ENCODE measurements at places on chromosomes 7 and 10.
A peak's percentile ranks its signal among the peaks of the same experiment; 100 is the strongest.

DNA sequence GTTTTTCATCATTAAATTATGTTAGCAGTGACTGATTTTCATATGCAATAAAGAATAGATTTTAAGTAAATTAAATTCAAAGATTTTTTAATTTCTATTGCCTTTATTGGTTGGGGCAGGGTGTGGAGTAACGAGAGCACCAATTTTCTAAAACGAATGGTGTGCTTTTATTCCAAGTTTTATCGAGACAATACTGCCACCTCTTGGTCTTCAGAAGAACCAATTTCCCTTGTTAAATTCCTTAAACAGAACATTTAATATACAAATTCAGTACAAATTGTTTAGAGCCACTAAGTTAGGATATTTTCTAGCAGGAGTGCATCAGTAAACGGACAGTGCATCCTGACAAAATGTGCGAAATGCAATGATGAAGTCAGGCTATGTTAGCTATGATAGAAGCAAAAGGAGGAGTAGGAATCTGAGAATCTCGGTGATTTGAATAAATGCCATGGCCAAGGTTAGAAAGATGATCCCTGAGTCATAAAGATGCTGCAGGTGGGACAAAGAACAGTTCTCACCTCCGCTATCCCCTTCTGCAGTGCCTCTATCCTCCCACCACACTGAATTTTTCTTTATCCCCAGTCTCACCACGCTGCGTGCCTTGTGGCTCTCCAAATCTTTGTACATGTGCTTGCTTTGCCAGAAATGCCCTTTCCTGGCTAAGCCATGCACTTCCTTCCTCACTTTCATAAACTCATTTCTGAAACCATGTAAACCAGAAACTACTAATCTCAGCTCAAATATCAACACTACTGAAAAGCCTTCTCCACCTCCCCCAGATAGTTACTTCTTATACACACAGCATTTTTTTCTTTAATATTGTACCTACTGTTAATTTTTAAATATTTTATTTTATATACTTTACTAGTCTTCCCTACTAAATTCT lies 31.9 kb upstream of the AGBL3 start:
- peak; percentile 18 for DNase-seq

DNA sequence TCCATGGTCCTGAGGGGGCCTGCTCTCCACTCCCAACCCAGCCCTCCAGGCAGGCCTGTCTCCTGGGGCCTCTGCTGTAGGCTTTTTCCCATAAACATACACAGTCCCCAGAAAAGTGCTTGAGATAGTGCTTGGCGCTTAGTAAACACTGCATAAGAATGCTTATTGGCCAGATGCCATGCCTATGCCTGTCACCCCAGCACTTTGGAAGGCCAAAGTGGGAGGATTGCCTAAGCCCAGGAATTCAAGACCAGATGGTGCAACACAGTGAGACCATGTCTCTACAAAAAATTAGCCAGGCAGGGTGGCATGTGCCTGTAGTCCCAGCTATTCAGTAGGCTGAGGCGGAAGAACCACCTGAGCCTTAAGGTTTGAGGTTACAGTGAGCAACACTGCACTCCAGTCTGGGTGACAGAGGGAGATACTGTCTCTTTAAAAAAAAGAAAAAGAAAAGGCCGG lies 24.6 kb upstream of the ASL start:
- no peak for DNase-seq

GRCh38 chr7:5345671-5346070 lies 62.9 kb downstream of the SLC29A4 start:
- DNase-seq = no peak

DNA sequence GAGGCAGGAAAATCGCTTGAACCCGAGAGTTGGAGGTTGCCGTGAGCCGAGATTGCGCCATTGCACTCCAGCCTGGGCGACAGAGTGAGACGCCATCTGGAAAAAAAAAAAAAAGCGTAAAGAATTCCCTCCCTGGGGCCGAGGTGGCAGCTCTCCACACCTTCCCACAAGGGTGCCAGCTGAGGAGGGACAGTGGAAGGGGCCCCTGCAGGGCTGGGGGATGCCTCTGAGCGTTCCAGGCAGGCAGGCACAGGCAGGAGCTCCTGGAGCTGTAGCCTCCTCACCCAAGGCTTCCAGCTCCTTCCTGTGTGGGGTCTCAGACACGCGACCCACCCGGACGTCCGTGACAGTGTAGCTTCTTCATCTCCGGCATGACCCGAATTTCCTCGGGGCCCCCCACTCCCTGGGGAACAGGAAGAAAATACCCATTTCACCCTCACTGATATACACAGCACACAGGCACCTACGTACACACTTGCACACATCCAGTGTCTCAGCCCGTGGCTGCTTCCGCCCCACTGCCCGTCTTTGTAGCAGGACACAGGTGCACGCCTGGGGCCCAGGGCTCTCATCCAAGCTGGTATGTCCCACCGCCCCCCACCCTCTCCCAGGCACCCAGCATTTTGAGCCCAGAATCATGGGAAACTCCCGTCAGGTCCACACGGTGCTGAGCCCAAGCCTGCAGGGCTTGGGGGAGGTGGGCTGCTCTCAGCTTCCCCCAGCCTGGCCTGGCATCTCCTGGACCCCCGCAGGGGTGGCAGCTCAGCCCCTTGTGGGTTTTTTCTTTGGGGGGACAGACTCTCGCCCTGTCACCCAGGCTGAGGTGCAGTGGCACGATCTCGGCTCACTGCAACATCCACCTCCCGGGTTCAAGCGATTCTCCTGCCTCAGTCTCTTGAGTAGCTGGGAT lies 25.7 kb downstream of the GRIFIN start:
- no peak for DNase-seq

- DNase-seq = no peak
Measured at GRCh38 chr7:147952918-147953317, 637.6 kb upstream of the C7orf33 start.

GRCh38 chr10:35464825-35465456 lies 128.6 kb downstream of the CCNY start:
- DNase-seq = no peak

DNA sequence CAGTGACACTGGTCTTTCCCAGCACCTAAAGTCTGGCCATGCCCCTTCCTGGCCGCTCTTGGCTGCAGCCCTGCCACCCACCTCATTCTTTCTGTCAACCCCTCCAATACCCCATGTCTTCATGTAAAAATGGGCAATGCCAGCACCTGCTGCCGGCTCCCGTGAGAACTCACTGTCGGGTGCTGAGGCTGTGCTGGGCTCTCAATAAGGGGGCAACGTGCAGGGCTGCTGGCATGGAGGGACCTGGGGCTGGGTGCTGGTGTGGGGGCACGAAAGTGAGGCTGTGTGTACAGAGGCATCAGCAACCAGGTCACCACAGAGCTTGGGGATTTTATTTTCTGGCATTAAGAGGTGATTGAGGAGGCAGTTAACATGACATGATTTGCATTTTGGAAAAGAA lies 65.3 kb downstream of the ALOX5 start:
- DNase-seq = no peak

DNA sequence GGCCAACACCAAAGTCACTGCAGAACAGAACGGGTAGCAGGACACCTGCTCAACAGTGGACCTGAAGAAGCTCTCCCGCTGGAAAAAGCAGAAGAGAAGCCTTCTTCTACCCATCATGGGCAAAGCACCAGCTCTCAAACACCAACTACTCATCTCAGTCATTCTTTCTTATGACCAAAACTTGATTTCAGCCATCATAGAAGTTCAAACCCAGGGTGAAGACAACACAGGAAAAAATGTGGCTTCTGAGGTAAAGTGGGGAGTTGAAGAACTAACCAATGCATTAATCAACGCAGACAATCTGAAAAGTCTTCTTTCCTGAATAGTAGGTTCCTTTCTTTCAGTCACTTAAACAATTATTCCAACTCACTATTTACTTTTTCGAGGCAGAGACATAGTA lies 83.3 kb downstream of the ELMO1 start:
- DNase-seq = no peak

- DNase-seq = peak; percentile 98
Measured at GRCh38 chr7:38232502-38233366, 40.7 kb downstream of the TARP start.

GRCh38 chr7:135803143-135803542 lies 54.5 kb upstream of the FAM180A start:
- no peak for DNase-seq

DNA sequence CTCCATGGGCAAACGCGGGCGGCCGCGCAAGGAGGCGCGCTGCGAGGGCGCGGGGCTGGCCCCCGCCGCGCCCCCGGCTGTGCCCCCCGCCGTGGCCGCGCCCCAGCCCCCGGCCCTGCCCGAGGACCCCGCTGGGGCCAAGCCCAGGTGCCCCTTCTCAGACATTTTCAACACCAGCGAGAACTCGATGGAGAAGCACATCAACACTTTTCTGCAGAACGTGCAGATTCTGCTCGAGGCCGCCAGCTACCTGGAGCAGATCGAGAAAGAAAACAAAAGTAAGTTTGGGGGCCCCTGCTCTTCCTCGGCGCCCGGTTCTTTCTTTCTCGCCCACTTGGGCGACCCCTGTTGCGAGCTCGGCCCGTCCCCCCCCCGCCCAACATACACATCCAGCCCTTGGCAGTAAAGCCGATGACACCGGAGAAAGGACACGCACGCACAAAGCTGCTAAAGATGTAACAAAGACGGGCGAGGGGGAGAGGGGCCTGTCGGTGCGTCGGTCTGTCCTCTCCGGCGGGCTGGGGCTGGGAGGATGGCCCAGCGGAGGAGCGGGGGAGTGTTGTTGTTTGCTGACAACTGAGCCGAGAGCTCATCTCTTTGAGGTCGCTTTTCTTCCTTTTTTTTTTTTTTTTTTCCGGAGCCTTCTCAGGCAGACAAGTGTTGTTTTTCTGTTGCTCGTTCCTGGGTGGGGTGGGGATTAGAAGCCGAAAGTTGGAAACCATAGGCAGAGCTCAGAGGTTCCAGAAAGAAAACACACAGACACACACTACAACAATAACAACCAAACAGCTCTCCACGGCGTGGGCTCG lies 604 bp downstream of the MXI1 start:
- DNase-seq = peak; percentile 57

GRCh38 chr7:11567571-11567970 lies 264.4 kb downstream of the THSD7A start:
- DNase-seq = no peak

DNA sequence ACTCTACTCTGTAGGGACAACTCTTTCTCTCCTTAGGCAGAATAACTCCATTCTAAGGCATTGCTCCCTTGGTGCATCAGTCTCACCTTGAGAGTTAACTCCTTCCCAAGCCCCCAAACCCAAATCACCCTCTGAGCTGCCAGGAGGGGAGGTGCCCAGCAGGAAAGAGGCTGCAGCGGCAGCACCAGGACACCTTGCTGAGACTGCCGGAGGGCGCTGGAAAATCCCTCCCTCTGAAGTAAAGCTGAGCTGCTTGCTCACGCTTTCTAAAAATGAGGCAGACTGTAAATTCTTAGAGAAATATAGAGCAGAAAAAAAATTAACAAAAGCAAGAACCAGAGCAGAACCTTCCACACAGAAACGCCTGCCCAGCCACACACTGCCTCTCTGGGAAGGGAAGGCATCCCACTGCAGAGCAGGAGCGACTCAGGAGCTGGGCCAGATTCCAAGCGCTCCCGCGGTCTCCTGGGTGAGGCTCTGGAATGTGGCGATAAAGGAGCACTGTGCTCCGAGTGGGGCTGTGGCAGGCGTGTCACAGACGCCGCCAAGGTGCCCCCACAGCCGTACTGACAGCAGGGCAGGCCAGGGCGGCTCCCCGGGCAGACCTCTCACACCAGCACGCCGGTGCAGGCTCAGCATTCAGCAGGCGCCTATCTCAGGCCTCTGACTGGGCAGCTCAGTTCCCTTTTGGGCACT lies 202.1 kb downstream of the TNS3 start:
- no peak for DNase-seq

DNA sequence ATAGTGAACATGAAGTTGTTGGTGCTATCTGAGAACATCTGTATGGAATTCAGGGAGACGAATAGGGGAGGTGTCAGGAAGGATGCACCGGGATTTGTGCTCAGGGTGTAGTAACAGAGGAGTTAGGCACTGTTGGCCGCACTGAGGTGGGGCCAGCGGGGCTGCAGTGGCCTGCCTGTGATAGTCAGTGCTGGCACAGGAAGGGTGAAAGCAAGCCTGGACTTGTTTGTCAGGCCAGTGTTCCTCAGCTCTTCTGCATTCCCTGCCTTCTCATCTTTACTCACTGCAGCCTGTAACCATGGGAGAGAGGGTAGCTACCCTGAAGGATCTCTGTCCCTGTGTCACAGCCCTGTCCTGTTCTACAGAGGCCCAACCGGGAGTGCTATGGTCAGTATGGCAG lies 81.3 kb downstream of the SH2D4B start:
- no peak for DNase-seq

GRCh38 chr7:16347827-16348192 lies 73.5 kb downstream of the CRPPA start:
- DNase-seq = peak; percentile 16

DNA sequence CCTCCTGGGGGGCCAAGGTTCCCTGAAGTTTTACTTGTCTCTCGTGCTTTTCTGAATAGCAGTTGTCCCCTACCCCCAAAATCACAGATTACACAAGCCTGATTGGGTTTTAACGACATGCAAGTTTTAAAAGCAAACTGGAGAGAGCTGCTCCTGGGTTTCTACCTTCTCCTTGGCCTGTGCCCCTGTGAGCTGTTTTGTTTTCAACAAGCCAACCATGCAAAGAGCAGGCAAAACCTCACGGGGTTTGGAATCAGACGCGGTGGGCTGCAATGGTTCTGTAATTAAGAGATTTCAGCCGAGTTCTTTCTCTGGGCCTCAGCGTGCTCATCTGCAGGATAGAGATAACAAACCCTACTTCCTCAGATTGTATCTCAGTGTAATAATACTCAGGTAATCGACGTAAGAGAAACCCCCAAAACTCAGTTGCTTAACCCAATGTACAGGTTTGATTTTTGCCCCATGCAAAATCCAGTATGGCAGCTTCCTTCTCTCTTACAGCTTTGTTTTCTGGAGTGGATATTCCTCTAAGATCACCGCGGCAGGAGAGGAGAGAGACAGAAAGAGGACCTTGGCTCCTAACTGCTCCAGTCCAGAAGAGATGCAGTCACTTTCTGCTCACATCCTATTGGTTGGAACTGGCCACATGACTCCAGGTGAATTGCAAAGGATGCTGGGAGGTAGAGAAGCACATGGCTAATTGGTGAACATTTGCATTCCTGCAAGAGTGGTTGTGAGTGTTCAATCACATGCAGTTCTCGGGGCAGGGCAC lies 42.0 kb downstream of the MYL10 start:
- no peak for DNase-seq

DNA sequence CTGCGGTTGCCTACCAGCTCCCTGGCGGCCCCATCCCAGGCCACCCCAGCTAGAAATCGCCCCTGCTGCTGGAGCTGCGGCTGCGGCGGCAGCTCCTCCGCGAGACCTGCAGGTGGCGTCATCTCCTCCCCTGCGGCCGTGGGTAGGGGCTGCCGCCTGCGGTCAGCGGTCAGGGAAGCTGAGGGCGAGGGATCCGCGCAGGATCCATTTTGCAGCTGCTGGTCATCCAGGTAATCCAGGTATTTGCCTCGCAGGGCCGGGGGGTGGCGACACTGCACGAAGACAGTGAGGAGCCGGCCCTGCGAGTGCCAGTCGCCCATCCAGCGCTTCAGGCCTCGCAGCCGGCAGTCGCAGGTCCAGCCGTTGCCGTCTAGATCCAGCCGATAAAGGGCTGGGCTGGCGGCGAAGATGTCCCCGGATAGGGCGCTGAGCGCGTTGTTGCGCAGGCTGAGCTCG lies 1.5 kb downstream of the TRIL start:
- no peak for DNase-seq
